Activated CD8-positive, alpha-beta memory T cell treated with anti-CD3 and anti-CD28 coated beads for 4 hours (primary cell): ENCODE measurements at places on chromosomes 7 and 10.

DNA sequence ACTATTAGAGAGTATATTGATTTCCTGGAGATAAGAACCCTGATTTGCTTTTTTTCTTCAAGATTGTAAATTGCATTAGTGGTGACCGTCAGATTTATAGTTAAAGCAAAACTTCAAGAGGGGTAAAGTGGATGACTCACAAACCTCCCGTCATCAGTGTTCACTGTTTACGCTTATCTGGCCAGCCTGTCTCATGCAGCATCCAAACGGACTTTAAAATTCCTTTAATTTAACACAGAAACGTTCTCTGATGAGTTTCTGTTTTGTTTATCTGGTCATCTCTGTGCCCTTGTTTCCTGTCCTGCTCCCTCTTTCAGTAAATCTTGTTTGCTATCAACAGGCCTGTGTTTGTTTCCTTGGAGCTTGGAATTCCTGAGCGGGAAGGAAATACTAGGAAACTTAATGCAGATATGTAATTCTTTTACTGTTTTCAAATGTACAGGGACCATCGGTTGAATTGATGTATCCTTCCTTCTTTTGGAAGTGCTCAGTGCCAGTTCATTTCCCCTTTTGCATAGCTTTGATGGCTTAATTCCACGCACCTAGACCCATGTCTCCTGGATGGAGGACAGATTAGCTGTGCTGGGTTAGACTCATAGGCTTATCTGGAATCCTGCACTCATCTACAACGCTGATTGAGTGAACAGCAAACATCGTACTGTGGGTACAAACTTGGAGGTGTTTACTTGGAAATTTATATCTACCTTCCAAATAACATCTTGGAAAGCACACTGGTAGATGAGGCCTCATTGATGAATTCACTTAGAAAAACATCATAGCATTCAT is 21.3 kb downstream of the PTPRE start:
- no peak for DNase-seq

GRCh38 chr7:33806298-33807154 is 98.8 kb upstream of the BMPER start:
- no peak for DNase-seq

GRCh38 chr7:132279718-132280117 is 296.6 kb downstream of the PLXNA4 start:
- DNase-seq = no peak

DNA sequence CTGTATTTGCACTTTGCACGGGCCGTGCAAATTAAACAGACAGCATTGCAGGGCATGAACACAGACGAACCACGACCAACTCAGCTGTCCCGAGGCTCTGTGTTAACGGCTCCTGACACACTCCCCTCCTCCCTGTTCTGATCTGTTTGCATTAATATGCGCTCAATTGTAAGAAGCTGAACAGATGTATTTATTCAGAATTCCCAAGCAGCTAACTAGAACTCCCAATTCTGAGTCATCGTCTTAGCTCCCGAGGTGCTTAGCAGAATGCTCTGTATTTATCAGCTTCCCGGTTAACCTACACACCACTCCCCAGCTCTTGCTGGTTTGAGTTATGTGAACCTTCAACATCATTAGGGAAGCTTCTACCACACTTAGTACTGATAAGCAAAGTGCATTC is 286.4 kb downstream of the PTPRN2 start:
- no peak for DNase-seq

DNA sequence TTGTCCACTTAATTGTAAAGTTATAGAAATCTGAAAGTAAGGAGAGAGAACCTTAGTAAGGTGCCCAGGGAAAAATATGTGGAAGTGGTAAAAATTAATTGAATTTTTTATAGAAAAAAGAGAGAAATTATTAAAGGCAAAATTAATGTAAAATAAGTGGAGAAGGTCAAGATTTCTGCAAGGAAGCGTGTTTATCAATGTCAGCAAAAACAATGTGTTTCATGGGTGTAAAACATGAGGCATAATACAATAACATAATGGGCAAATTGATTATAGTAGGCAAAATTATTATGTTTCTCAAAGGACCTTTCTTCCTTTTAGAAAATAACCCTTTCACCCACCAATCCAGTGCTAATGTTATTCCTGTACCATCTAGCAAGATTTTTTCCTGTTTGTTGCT is 1520.1 kb downstream of the REEP3 start:
- DNase-seq = no peak

- DNase-seq = no peak
Observed at GRCh38 chr10:66234872-66235271, 691.0 kb upstream of the LRRTM3 start.

- no peak for DNase-seq
Observed at GRCh38 chr10:43355749-43356371, 15.6 kb upstream of the FXYD4 start.

- DNase-seq = no peak
Observed at GRCh38 chr10:119029613-119030420, at the start of gene NANOS1. TSS of gene NANOS1 (plus strand) at chr10:119029714. CDS start at chr10:119029802, 88 bp downstream.

DNA sequence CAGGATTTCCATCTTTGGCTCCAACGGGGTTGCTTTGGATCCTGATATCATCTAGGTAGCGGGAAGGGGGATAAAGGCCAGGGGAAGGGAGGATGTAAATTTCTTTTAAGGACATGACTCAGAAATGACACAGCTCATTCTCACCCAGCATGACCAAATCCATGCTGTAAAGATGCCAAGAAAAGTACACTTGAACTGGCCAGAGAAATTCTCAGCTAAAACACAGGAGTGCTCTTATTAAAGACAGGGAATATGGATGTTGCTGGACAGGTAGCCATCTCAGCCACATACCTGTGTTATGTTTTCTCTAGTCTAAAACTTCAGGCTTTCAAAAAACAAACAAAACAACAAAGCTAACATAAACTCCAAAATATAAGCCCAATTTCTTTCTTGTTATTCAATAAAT is 68.3 kb downstream of the NAMPT start:
- DNase-seq = no peak

- DNase-seq = no peak
Observed at GRCh38 chr10:20017961-20018360, 201.7 kb downstream of the PLXDC2 start.

- no peak for DNase-seq
Observed at GRCh38 chr10:131860806-131861440, 39.9 kb upstream of the PPP2R2D start.

- DNase-seq = no peak
Observed at GRCh38 chr7:69878015-69878414, 279.7 kb downstream of the AUTS2 start.
